ENCODE measurements at places on chromosomes 1 and 21.

- no peak for DNase-seq
These were observed 69.5 kb downstream of the GADD45A start for GRCh38 chr1:67754526-67754920.

DNA sequence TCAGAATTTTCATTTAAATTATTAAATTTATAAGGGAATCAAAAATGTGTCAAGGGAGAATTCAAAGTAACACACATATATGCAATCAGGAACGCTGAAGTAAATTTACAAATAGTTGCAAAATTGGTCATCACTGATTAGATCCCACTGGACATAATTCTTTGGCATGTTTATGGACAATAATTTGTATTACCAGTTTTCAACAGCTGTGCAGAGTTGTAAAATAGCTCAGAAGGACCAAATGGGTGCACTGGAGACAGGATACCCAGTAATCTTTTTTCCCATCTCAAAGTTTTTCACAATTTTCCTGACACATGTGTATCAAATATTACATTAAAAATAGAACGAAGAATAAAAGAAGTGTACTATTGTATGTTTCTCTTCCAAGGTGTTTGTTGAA, 4.1 kb upstream of the ANGPTL1 start:
- DNase-seq, result no peak

DNA sequence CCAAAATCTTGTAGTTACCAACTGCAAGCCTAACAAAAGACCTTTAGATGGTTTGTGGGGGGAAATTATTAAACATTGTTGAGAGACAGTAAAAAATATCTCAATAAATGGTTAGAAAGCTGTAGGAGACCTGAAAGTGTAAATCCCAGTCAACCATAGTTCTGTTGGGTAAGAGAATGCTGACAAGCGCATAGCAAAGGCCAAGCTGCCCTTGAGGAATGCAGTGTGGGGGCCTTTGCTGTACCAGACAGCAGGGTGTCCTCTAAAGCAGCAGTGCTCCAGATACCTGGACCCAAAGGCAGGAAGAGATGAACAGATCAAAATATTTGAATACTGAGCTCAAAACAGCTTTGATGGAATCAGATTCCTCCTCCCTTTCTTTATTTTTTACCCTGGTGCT, 54.6 kb downstream of the OBSCN start:
- DNase-seq, result no peak

GRCh38 chr1:3453203-3453761, 1.2 kb upstream of the ARHGEF16 start:
- DNase-seq, result peak; percentile 48

GRCh38 chr1:89771991-89772560, 48.8 kb upstream of the LRRC8D start:
- no peak for DNase-seq

GRCh38 chr1:193457676-193458075, 271.3 kb upstream of the B3GALT2 start:
- no peak for DNase-seq

DNA sequence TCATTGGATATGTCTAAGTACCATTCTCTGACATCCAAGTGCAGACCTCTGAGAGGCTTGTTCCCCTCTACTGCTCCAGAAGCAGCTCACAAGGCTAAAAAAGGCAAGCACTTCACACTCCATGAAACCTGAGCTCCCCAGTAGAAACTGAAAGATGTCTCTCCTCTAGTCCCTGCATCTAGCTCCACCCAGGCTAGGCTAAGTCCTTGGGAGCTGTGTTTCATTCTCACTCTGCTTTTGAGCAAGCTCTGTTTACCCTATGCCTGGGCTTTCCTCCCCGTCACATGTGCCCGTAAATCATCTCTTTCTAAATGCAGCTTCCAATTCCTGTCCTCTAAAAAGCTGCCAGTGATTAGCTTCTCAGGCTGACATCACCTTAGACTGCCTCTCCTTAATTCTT, 39.0 kb downstream of the LRRC71 start:
- no peak for DNase-seq

GRCh38 chr1:23168079-23168444, 594 bp downstream of the LUZP1 start:
- peak; percentile 21 for DNase-seq
